ENCODE measurements at places on chromosomes 4 and X.

- DNase-seq = no peak
Measured at GRCh38 chrX:113982766-113983165, 601.1 kb upstream of the HTR2C start.

DNA sequence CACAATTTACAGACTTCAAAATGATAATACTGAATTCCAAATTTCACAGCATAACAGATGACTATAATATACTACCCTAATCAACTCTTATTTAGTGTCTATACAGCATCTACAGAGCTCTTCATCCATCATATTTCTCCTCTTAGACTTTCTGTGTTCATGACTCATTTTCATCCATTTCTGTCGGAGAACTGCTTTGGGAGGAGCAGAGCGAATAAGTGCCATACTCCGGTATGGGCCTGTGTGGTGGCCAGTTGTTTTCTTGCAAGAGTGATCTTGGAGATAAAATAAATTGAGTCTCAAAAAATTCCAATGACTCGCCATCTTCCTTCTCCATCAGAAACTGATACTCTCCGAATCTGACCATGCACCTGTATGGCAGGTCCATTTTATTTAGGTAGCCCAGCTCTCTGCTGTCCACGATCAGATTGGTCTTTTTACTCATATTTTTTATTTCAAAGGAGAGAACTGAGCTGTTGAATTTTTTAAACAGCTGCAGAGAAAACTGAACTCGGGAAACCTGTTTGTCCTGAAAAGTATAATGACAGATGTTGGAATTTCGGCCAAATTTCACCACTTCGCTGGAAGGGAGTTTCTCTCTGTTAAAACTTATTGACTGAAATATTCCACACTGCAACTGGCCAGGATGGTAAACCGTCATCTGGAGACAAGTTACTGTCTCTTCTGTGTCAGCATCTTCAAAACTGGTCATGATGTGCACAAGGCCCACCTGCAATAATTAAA lies 7.8 kb downstream of the TIFA start:
- DNase-seq = no peak

- no peak for DNase-seq
Measured at GRCh38 chr4:138977524-138977923, 38.1 kb upstream of the NOCT start.

DNA sequence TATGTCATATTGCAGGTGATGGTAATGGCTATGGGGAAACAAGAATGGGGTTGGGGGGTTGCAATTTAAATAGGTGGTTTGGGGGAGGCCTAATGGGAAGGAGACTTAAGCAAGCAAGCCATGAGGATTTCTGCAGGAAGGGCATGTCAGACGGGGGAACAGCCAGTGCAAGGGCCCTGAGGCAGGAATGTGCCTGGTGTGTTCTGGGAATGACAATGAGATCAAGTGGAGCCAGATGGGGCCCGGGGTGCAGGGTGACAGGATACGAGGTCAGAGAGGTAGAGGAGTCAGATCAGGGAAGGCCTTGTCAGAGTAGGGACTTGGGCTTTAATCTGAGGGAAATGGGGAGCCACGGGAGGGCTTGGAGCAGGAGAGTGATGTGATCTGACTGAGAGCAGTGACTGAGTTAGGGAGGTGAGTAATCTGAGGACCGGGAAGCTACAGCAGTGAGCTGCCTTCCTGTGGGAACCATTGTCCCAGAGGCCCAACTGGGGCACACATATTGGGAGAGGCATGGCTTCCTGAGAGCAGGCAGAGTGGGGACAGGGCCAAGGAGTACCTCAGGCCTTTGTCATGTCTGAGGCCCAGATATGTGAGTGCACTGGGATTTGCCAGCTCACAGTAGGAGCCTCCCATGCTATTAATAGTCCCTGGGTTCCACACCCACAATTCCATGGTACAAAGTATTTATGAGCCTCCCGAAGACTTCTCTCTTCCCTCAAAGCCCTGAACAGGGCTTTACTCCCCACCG lies 139.8 kb downstream of the BCOR start:
- DNase-seq = no peak

DNA sequence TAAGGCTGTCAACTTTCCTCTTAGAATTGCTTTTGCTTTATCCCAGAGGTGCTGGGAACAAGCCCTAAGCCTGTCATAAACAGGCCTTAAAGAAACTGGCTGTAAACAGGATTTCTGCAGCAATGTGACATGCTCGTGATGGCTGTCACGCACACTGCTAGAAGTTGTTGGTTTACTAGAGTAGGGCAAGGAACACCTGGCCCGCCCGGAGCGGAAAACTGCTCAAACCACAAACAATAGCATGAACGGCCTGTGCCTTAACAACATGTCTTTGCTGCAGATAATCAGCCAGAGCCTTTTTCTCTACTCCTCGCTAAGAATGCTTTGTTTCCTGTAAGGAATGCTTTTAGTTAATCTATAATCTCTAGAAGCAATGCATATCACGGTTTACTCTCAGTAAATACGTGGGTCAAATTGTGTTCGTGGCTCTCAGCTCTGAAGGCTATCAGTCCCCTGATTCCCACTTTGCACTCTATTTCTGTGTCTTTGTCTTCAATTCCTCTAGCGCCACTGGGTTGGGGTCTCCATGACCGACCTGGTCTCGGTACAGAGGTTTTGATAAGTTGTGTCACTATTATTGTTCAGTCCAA lies 318.3 kb downstream of the GLUD2 start:
- DNase-seq = no peak
